ENCODE measurements at places on chromosomes 3 and 15.

GRCh38 chr3:188125076-188125475 lies 28.9 kb upstream of the LPP start:
- DNase-seq = no peak

GRCh38 chr3:47018269-47018611 lies 38.8 kb downstream of the NBEAL2 start:
- DNase-seq = no peak

- DNase-seq = peak; percentile 35
Observed at GRCh38 chr3:197298945-197299854, 788 bp upstream of the DLG1 start.

GRCh38 chr15:58856086-58856485 lies 77.4 kb downstream of the SLTM start:
- DNase-seq = no peak

- no peak for DNase-seq
Observed at GRCh38 chr3:27729748-27730611, 7.9 kb upstream of the EOMES start.

GRCh38 chr3:7275396-7275795 lies 414.5 kb downstream of the GRM7 start:
- no peak for DNase-seq

All from DMS153 (cell line).